Activated CD8-positive, alpha-beta memory T cell treated with anti-CD3 and anti-CD28 coated beads, Interleukin-2, amount 10 ng/mL, durations not matched to agents 7 days and 5 days (primary cell): ENCODE measurements at places on chromosomes 1 and 21. TPM values are rescaled to one million over a fixed set of nuclear protein-coding genes. Genes with fewer than 3 reads are reported as not detected.

REN gene
- total RNA-seq, result not detected

KCNA3 gene
- 59.8 TPM for total RNA-seq

NT5C1A gene
- total RNA-seq, result not detected

GRCh38 chr1:64111787-64112186 lies 91.6 kb upstream of the UBE2U start:
- no peaks in the 10 kb centered on the region for H3K4me1 ChIP-seq
- no peak overlapping the region for H3K27ac ChIP-seq
- no peak for DNase-seq
- H3K4me3 ChIP-seq, result no peak overlapping the region
- no peaks in the 10 kb centered on the region for H3K36me3 ChIP-seq

- no peaks in the 10 kb centered on the region for H3K36me3 ChIP-seq
- no peaks in the 10 kb centered on the region for H3K4me1 ChIP-seq
- H3K27me3 ChIP-seq, result peaks cover 29% of the 10 kb centered on the region
- no peak overlapping the region for H3K27ac ChIP-seq
Measured at GRCh38 chr1:39675220-39675619, 3.3 kb upstream of the NT5C1A start.

GRCh38 chr1:160282807-160283206 lies 2.1 kb downstream of the PEX19 start:
- no peaks in the 10 kb centered on the region for H3K27me3 ChIP-seq
- DNase-seq, result no peak
- H3K4me1 ChIP-seq, result peaks cover 19% of the 10 kb centered on the region
- no peak overlapping the region for H3K27ac ChIP-seq
- no peak overlapping the region for H3K4me3 ChIP-seq
- H3K36me3 ChIP-seq, result peaks cover 33% of the 10 kb centered on the region

DNA sequence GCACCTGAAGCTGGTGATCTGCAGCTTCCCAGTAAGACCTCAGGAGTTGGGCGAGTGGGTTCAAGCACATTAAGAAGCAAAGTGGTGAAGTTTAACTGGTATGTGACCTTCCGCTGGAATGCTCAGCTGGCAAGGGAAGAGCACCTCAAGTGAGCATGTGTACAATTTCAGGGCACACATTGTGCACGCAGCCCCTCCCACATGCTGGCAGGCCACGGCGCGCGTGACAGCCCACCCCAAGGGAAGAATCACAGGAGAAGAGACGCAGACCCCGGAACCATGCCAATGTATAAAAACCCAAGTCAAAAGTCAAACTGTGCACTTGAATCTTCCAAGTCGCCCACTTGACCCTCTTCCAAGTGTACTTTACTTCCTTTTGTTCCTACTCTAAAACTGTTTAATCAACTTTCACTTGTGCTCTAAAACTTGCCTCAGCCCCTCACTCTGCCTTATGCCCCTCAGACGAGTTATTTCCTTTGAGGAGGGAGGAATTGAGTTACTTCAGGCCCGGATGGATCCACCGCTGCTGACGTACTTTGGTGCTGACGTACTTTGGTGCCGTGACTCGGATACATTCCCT lies 20.0 kb downstream of the LRRC3 start:
- DNase-seq, result no peak
- H3K27ac ChIP-seq, result no peak overlapping the region
- H3K27me3 ChIP-seq, result peaks cover 8% of the 10 kb centered on the region
- no peaks in the 10 kb centered on the region for H3K36me3 ChIP-seq

DNA sequence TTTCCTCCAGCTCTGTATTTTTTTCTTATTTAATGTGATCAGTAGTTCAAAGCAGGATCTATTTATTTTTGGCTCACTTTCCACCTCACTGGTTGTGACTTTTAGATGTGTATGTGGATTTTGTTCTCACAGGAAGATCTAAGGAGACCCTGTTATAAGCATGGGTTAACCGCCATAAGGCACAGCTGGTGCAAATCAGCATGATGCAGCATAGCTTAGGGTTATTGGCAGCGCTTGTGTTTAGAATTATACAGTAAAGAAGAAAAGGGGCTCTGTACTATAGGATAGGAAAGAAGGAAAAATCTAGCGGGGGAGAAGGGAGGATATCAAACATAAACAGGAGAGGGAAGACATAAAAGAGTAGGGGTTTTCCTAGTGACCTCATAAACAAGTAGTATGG lies 26.9 kb upstream of the RGL1 start:
- DNase-seq, result no peak
- H3K36me3 ChIP-seq, result peaks cover 2% of the 10 kb centered on the region
- no peaks in the 10 kb centered on the region for H3K4me1 ChIP-seq
- H3K4me3 ChIP-seq, result no peak overlapping the region

DNA sequence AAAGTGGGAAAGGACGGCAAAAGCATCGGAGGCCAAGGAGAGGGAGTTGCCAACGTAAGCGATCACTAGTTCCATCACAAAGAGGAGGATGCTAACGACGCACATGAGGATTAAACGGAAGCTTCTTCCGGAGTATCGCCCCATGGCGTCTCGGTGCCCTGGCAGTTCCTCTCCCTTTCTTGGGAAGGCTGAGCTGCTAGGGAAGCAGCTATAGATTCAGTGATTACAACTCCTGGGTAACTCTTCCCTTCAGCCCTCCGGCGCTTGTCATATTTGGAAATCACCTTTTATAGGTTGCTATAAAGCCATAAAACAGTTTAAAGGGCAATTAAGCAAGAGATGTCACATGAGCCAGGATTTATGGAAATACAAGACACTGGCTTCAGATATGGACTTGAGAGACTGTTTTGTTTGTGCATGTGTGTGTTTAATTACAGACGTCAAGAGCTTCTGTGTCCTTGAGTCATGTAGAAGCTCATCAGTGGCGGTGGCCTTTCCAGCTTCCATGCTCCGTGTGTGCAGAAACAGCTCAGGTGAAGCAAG lies 30.6 kb upstream of the SLC30A10 start:
- no peak overlapping the region for H3K27ac ChIP-seq
- H3K4me1 ChIP-seq, result no peaks in the 10 kb centered on the region
- no peak overlapping the region for H3K4me3 ChIP-seq
- no peak for DNase-seq
- peaks cover 6% of the 10 kb centered on the region for H3K27me3 ChIP-seq
- H3K36me3 ChIP-seq, result no peaks in the 10 kb centered on the region

GRCh38 chr1:105088166-105088565 lies 1338.5 kb downstream of the AMY1C start:
- H3K4me1 ChIP-seq, result no peaks in the 10 kb centered on the region
- H3K27ac ChIP-seq, result no peak overlapping the region
- no peaks in the 10 kb centered on the region for H3K36me3 ChIP-seq
- no peak for DNase-seq
- no peak overlapping the region for H3K4me3 ChIP-seq
- no peaks in the 10 kb centered on the region for H3K27me3 ChIP-seq
